ENCODE measurements at places on chromosomes 16 and 17.
A peak's percentile ranks its signal among the peaks of the same experiment; 100 is the strongest.

- no peak overlapping the region for H3K27ac ChIP-seq
- no peaks in the 10 kb centered on the region for H3K27me3 ChIP-seq
- no peak for DNase-seq
- no peaks in the 10 kb centered on the region for H3K36me3 ChIP-seq
- H3K4me3 ChIP-seq: no peak overlapping the region
These were observed 11.6 kb upstream of the MPHOSPH6 start for GRCh38 chr16:82181461-82182185.

DNA sequence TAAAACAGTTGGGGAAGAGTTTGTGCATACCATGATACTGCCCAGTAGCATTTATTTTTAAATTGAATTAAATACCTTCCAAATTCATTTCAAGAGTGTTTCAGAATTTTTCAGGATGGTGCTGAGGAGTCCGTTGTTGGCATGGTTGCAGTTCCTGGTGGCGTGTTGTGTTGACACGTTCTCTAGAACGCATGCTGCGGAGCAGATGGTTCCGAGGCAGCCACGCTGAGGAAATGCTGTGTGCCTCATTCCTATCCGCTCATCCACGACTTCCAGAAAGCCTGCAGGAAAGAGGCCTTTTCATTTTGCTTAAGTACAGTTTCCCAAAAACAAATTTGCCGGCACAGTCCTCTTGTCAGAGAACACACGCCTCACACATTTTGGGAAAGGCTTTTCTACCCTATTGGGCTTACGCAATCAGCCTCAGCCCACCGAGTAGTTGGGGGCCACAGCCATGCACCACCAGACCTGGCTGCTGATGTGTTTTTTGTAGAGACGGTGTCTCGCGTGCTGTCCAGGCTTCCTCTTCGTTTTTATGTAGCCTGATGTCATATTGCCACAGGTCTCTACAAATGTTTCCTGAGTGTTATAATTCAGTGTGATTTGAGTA lies 32.1 kb upstream of the IL17C start:
- no peak for DNase-seq
- H3K27ac ChIP-seq: peak overlapping the region; percentile 61
- no peak overlapping the region for H3K4me3 ChIP-seq
- H3K36me3 ChIP-seq: peaks cover 30% of the 10 kb centered on the region

DNA sequence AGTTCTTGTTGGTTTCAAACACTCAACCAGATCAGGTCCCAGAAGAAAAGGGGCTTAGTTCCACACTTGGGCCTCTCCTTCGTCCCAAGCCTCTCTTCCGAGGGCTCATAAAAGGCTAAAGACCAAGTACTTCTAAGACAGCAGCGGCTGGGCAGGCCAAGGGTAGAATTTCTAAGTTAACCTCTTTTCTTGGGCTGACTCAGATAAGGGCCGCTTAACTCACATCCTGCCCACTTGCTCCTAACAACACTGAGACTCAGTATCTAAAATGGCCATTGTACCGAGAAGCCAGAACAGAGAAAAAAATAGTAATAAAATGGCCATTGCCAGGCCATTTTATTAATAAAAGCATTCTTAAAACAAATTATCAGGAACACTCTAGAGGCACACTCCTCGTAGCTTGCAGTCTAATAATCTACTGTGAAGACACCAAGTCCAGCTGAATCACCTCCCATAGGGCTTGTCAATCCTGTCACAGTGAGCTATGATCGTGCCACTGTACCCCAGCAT lies 42.1 kb downstream of the RANBP10 start:
- peaks cover 12% of the 10 kb centered on the region for H3K27me3 ChIP-seq
- DNase-seq: no peak
- H3K36me3 ChIP-seq: peaks cover 19% of the 10 kb centered on the region
- peaks cover 12% of the 10 kb centered on the region for H3K4me1 ChIP-seq
- peak overlapping the region; percentile 48 for H3K27ac ChIP-seq

- no peak overlapping the region for H3K27ac ChIP-seq
- H3K36me3 ChIP-seq: no peaks in the 10 kb centered on the region
- H3K4me1 ChIP-seq: no peaks in the 10 kb centered on the region
- DNase-seq: no peak
- no peak overlapping the region for H3K4me3 ChIP-seq
These were observed 104.7 kb upstream of the TMEM132E start for GRCh38 chr17:34474706-34475105.

GRCh38 chr17:70070305-70071027 lies 4.6 kb upstream of the KCNJ16 start:
- no peak overlapping the region for H3K27ac ChIP-seq
- peaks cover 1% of the 10 kb centered on the region for H3K27me3 ChIP-seq
- H3K4me3 ChIP-seq: no peak overlapping the region
- H3K4me1 ChIP-seq: peaks cover 9% of the 10 kb centered on the region
- H3K36me3 ChIP-seq: no peaks in the 10 kb centered on the region

- peak within 1 kb of the TSS; percentile 91 for H3K4me3 ChIP-seq
- peaks cover 9% of the 10 kb centered on the region for H3K36me3 ChIP-seq
- DNase-seq: peak; percentile 86
- peaks cover 12% of the 10 kb centered on the region for H3K4me1 ChIP-seq
- H3K27me3 ChIP-seq: peaks cover 1% of the 10 kb centered on the region
- H3K27ac ChIP-seq: peak within 1 kb of the TSS; percentile 76
These were observed at the start of gene ZDHHC1 for GRCh38 chr16:67415872-67416793. ZDHHC1 (minus strand) TSS chr16:67416477; CDS start chr16:67407775, 8,702 bp downstream.

GRCh38 chr16:56972403-56973293 lies 10.9 kb downstream of the CETP start:
- peaks cover 4% of the 10 kb centered on the region for H3K36me3 ChIP-seq
- DNase-seq: no peak
- no peak overlapping the region for H3K27ac ChIP-seq
- H3K27me3 ChIP-seq: peaks cover 7% of the 10 kb centered on the region
- H3K4me1 ChIP-seq: peaks cover 8% of the 10 kb centered on the region

GRCh38 chr17:48751733-48752398 lies 23.3 kb upstream of the HOXB13 start:
- no peak overlapping the region for H3K4me3 ChIP-seq
- peaks cover 25% of the 10 kb centered on the region for H3K4me1 ChIP-seq
- H3K27ac ChIP-seq: no peak overlapping the region
- DNase-seq: no peak
- no peaks in the 10 kb centered on the region for H3K36me3 ChIP-seq

GRCh38 chr16:21647562-21648164 lies 4.7 kb downstream of the IGSF6 start:
- H3K27ac ChIP-seq: no peak overlapping the region
- no peak overlapping the region for H3K4me3 ChIP-seq
- peaks cover 3% of the 10 kb centered on the region for H3K4me1 ChIP-seq
- H3K36me3 ChIP-seq: peaks cover 2% of the 10 kb centered on the region

- H3K4me3 ChIP-seq: peak overlapping the region; percentile 94
- H3K4me1 ChIP-seq: peaks cover 48% of the 10 kb centered on the region
- peaks cover 2% of the 10 kb centered on the region for H3K27me3 ChIP-seq
These were observed 825 bp downstream of the METTL9 start for GRCh38 chr16:21600031-21600773.

- H3K4me3 ChIP-seq: no peak overlapping the region
- H3K27me3 ChIP-seq: peaks cover 8% of the 10 kb centered on the region
- H3K36me3 ChIP-seq: no peaks in the 10 kb centered on the region
- no peak for DNase-seq
These were observed 49.3 kb upstream of the BCO1 start for GRCh38 chr16:81189100-81189664.

- H3K4me1 ChIP-seq: peaks cover 7% of the 10 kb centered on the region
- H3K27me3 ChIP-seq: peaks cover 10% of the 10 kb centered on the region
- peak overlapping the region; percentile 62 for H3K4me3 ChIP-seq
- H3K27ac ChIP-seq: no peak overlapping the region
- DNase-seq: no peak
These were observed 13.0 kb downstream of the GUCY2D start for GRCh38 chr17:8015236-8015956.

DNA sequence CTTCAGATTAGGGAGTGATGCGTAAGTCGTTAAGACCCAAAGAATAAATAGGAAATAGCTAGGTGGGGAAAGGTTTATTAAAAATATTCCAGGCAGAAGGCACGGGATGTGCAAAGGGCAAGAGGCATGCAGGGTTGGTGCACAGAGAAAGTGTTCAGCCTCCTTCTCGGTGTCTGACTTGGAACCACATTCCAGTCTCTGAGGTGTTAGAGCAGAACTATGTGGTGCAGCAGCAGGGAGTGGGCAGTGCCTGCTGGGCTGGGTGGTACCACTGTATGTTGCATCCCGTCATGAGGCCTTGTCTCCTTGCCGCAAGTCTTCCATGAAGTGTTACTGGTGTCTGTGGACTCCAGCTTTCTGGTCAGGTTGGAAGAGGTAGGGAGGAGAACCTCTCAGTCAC lies 11.1 kb downstream of the NKD1 start:
- H3K27ac ChIP-seq: no peak overlapping the region
- H3K36me3 ChIP-seq: no peaks in the 10 kb centered on the region
- no peaks in the 10 kb centered on the region for H3K4me1 ChIP-seq
- no peak for DNase-seq
- H3K27me3 ChIP-seq: no peaks in the 10 kb centered on the region
- H3K4me3 ChIP-seq: no peak overlapping the region

DNA sequence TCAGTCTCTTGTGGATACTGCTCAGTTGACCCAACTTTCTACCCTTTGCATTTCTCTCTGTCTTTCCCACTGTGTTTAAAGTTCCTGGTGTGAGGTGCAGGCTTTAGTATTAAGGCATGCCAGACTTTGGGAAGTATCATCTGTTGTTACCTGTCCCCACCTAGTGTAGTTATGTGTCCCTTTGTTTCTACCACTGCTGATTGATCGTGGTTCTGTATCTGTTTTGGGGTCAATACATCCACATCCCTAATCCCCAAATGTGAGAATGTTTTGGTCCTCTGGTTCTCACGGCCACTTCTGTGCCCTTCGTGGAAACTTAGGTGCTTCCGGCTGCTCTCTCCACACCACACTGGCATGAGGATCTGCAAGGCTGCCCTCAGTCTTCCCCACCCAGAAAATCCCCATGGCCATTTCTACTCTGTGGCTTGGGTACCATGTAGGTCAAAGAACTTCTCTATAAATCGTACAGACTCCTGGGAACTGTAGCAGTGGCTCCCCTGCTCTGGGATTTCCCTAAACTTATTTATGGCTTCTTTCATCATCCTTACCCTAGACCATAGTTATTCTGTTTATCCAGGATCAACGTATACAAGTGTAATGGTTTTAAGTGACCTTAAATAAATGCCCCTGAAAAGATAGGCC lies 443.2 kb downstream of the XYLT1 start:
- H3K27me3 ChIP-seq: no peaks in the 10 kb centered on the region
- H3K36me3 ChIP-seq: no peaks in the 10 kb centered on the region
- no peak for DNase-seq
- no peak overlapping the region for H3K4me3 ChIP-seq
- no peak overlapping the region for H3K27ac ChIP-seq
- H3K4me1 ChIP-seq: peaks cover 2% of the 10 kb centered on the region

- H3K4me1 ChIP-seq: no peaks in the 10 kb centered on the region
- no peaks in the 10 kb centered on the region for H3K36me3 ChIP-seq
- H3K4me3 ChIP-seq: no peak overlapping the region
- DNase-seq: no peak
These were observed 179.1 kb downstream of the RBFOX1 start for GRCh38 chr16:7511549-7512260.

DNA sequence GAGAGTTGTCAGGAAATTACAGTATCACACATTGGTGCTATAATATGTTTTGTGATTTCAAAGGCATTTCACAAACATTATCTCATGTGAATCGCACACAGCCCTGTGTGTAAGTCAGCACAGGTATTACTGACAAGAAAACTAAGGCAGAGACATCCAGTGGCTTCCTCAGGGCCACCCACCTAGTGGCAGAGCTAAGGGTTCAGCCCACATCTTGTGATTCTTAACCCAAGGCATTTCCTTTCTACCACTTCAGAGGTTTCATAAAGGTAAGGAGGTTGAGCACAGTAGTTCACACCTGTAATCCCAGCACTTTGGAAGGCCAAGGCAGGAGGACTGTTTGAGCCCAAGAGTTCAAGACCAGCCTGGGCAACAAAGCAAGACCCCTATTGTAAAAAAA lies 58.2 kb downstream of the STX8 start:
- H3K36me3 ChIP-seq: no peaks in the 10 kb centered on the region
- DNase-seq: no peak
- H3K27ac ChIP-seq: no peak overlapping the region
- peaks cover 19% of the 10 kb centered on the region for H3K4me1 ChIP-seq

DNA sequence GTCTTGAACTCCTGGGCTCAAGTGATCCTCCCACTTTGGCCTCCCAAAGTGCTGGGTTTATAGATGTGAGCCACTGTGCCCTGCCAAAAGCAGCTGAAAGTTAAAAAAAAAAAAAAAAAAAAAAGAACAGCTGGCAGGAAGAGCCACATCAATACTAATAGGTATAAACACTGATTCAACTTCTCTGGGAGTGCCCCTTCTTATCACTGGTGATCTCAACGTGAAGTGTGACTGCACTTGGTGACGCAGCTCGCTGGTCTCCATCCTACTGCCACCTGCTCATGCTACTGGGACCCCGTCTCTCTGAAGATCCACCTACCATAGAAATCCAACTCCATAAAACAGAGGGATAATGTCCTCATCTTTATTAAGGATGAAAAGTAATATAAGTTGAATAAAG lies 40.8 kb downstream of the RNF157 start:
- H3K36me3 ChIP-seq: peaks cover 3% of the 10 kb centered on the region
- H3K27me3 ChIP-seq: peaks cover 2% of the 10 kb centered on the region
- peaks cover 3% of the 10 kb centered on the region for H3K4me1 ChIP-seq
- H3K4me3 ChIP-seq: no peak overlapping the region
- H3K27ac ChIP-seq: no peak overlapping the region

DNA sequence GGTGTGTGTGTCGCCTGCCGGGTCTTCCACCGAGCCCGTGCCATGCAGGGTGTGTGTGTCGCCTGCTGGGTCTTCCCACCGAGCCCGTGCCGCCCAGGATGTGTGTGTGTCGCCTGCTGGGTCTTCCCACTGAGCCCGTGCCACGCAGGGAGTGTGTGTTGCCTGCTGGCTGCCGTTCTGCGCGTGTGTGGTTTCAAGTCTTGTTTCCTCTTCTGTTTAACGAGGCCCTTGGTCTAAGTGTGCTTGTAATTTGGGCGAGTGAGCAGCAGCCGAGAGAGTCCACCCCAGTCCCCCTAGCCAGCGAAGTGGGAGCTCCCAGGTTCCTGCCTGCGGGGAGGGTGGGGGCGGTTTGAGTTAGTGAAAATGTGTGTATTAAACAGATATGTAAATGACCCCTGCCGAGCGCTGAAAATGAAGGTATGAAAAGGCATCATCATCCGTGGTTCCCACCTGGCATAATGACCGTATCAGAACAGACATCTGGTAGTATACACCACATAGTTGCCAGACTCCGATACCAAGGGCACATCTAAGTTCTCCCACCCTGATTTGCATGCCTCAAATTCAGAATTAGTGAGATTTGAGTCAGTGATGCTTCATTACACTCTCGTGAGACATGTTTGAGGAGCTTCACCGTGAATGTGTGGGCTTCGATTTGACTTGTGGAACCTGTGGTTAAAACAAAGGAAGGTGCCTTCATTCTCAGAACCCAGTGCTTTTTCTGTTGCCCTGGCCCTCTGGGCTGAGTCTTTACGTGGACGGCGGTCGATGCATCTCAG lies 114.5 kb upstream of the CHMP6 start:
- no peak overlapping the region for H3K27ac ChIP-seq
- H3K4me3 ChIP-seq: peak overlapping the region; percentile 48
- peaks cover 28% of the 10 kb centered on the region for H3K36me3 ChIP-seq
- H3K27me3 ChIP-seq: no peaks in the 10 kb centered on the region

All from endothelial cell (in vitro differentiated cells).